Activated CD4-positive, alpha-beta memory T cell treated with anti-CD3 and anti-CD28 coated beads for 36 hours (primary cell): ENCODE measurements at places on chromosomes 3 and 15. TPM values are rescaled to one million over a fixed set of nuclear protein-coding genes. Genes with fewer than 3 reads are reported as not detected.
A peak's percentile ranks its signal among the peaks of the same experiment; 100 is the strongest.

GRCh38 chr15:91965501-91966193 lies 112.1 kb downstream of the SLCO3A1 start:
- H3K27ac ChIP-seq: no peak overlapping the region
- DNase-seq: no peak
- peaks cover 42% of the 10 kb centered on the region for H3K4me1 ChIP-seq
- H3K27me3 ChIP-seq: no peaks in the 10 kb centered on the region
- no peak overlapping the region for H3K4me3 ChIP-seq

Gene ZIC1
- total RNA-seq: not detected

DNA sequence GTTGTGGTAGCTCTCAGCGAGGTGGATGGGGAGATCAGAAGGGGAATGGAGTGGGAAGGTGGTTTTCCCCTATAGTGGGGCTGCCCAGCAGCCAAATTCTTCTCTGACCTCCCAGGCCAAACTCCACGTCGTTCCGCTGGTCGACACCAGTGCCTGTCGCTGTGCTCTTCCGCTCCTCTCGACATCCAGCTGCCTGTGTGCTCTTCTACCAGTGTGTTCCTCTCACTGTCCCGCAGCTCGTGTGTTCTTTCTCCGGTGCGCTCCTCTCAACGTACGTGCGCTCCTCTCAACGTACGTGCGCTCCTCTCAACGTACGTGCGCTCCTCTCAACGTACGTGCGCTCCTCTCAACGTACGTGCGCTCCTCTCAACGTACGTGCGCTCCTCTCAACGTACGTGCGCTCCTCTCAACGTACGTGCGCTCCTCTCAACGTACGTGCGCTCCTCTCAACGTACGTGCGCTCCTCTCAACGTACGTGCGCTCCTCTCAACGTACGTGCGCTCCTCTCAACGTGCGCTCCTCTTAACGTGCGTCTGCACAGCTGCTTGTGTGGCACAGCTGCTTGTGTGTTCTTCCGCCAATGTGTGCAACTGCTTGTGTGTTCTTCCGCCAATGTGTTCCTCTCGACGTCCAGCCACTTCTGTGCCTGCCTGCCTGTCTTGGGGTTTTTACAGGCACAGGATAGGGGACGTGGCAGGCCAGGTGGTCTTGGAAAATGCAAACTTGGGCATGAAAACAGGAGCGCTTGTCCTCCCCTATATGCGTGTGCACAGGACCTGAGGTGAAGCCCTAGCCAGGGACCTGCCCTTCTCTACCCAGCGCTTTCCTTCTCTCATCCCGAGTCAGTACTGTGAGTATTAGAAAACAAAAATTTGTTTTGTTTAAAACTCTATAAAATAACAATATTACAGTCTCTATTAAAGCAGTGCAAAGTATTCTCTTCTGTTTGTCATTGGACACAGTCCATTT lies 991.1 kb downstream of the GBE1 start:
- H3K36me3 ChIP-seq: no peaks in the 10 kb centered on the region
- no peaks in the 10 kb centered on the region for H3K4me1 ChIP-seq
- peak overlapping the region; percentile 46 for H3K4me3 ChIP-seq
- H3K27me3 ChIP-seq: no peaks in the 10 kb centered on the region
- DNase-seq: no peak

DNA sequence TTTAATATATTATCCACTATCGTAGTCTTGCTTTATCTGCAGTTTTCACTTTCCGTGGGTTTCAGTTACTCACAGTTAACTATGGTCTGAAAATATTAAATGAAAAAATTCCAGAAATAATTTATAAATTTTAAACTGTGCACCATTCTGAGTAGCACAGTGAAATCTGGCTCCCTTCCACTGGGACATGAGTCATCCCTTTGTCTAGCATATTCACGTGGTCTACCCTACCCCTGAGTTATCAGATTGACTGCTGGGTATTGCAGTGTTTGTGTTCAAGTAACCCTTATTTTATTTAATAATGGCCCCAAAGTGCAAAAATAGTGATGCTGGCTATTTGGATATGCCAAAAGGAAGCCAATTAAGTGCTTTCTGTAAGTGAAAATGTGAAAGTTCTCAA lies 539.5 kb upstream of the AGTR1 start:
- no peaks in the 10 kb centered on the region for H3K27me3 ChIP-seq
- H3K4me3 ChIP-seq: no peak overlapping the region
- no peaks in the 10 kb centered on the region for H3K36me3 ChIP-seq
- H3K27ac ChIP-seq: no peak overlapping the region
- H3K4me1 ChIP-seq: no peaks in the 10 kb centered on the region

DNA sequence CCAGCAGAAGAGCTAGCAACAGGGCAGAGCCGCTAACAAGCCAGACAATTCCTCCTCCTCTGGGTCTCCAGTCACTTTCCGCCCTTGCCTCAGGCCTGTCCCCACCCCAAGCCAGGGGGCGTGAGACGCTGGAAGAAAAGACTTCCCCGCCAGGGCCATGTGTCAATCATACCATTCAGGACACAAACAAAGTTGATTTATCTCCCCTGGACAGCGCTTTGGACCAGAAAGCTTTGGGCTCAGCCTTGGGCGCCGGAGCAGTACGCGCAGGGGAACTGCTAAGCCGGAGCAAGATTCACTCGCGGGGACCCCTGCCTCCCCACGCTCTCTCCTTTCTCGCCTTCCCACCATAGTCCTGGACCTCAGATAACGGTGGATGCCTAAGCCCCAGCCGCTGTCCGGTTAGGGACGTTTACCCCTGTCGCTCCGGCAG lies 479 bp downstream of the LRRC2 start:
- DNase-seq: no peak
- H3K27ac ChIP-seq: no peak overlapping the region
- H3K36me3 ChIP-seq: no peaks in the 10 kb centered on the region
- H3K4me1 ChIP-seq: peaks cover 10% of the 10 kb centered on the region

- H3K27ac ChIP-seq: no peak overlapping the region
- H3K36me3 ChIP-seq: no peaks in the 10 kb centered on the region
- no peak overlapping the region for H3K4me3 ChIP-seq
- H3K4me1 ChIP-seq: no peaks in the 10 kb centered on the region
Measured at GRCh38 chr3:106514431-106514830, 645.6 kb upstream of the CBLB start.

GRCh38 chr3:76352511-76353284 lies 567.3 kb upstream of the ZNF717 start:
- H3K36me3 ChIP-seq: no peaks in the 10 kb centered on the region
- H3K4me3 ChIP-seq: no peak overlapping the region
- DNase-seq: no peak
- H3K27me3 ChIP-seq: no peaks in the 10 kb centered on the region

DNA sequence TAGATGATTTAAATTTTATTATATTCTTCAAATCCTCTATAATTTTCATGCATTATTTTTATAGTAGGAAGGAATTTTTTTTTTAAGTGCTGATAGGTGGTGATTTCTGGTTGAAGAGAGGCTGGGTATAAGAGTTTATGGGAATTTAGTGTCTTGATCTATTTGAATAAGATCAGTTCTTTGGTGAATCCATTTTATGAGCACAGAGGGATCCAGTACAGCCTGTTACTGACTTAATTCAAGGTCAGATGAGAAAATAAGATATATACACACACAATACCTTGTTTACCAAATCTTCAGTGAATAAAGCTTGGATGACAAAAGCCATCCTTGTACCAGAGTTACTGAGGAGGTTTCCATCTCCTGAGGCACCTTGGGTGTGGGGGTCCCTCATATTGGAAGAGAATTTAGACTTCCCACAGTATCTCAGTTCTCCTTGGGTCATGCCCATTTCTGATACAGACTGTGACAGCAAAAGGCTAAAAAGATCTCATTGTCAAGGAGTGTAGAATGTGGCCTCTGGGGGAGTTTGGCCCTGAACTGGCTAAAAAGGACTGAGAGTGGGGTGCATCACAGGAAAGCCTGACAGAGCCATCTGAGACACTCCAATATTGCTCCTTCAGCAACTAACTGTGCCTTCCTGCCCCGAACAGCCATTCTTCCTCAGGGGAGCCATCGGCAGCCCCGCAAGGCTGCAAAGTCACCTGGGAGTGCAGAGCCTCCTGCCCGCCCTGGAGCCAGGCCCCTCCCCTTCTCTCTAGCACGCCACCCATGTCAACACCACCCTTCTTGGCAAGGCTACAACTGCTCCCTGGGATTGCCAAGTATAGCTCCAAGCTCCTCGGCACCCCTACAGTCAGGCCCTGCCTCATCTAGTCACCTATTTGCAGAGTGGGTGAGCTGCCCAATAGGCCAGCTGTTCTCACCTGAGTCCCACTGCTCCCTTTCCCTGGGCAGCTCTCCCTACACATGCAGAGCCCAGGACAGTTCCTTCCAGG lies 43.1 kb upstream of the HACD2 start:
- no peak overlapping the region for H3K4me3 ChIP-seq
- H3K4me1 ChIP-seq: no peaks in the 10 kb centered on the region

Gene MFN1
- 31.1 TPM for total RNA-seq

Gene B3GNT5
- total RNA-seq: 12.7 TPM

DNA sequence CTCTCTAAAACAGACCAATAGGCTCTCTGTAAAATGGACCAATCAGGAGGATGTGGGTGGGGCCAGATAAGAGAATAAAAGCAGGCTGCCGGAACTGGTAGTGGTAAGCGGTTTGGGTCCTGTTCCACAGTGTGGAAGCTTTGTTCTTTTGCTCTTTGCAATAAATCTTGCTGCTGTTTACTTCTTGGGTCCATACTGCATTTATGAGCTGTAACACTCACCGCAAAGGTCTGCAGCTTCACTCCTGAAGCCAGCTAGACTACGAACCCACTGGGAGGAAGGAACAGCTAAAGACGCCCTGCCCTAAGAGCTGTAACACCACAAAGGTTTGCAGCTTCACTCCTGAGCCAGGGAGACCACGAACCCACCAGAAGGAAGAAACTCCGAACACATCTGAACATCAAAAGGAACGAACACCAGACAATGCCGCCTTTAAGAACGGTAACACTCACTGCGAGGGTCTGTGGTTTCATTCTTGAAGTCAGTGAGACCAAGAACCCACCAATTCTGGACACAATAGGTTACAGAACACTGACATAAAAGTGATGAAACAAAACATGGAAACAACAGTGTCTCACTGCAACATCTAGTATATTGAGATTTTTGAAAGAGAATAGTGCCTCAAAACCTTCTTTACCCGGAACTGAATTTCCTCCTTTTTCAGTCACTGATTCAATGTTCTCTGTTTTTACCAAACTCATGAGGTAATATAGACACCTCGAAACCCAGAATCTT lies 28.8 kb upstream of the PLSCR2 start:
- peak; percentile 56 for DNase-seq
- H3K4me1 ChIP-seq: peaks cover 15% of the 10 kb centered on the region
- H3K27me3 ChIP-seq: peaks cover 1% of the 10 kb centered on the region
- no peak overlapping the region for H3K27ac ChIP-seq

Gene CEMIP
- 0.07 TPM for total RNA-seq

Gene RBPMS2
- total RNA-seq: not detected

GRCh38 chr3:171966533-171967136 lies 72.7 kb upstream of the FNDC3B start:
- no peak overlapping the region for H3K4me3 ChIP-seq
- H3K27me3 ChIP-seq: no peaks in the 10 kb centered on the region
- DNase-seq: no peak
- H3K36me3 ChIP-seq: no peaks in the 10 kb centered on the region

Gene C2CD4A
- total RNA-seq: 2.3 TPM

Gene QTRT2
- total RNA-seq: 30.7 TPM

DNA sequence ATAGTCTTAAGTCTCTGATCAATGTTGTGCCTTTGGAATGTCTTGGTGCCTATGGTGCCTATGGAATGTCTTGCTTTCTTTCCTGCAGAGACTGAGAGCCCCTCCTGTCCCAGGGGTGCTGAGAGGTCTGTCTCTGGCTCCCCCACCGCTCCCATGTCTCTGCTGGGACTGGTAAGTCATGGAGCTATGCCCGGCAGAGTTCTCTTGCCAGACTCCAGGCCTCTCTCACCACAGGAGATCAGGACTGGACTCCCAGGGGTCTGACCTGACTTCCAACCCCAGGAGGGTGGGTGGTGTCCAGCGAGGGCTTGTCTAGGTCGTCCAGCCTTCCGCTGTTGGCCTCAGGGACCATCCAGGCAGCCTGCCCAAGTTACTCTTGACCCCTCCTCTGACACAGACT lies 14.0 kb upstream of the CYP11A1 start:
- DNase-seq: peak; percentile 8
- H3K4me1 ChIP-seq: peaks cover 78% of the 10 kb centered on the region
- H3K4me3 ChIP-seq: no peak overlapping the region
- no peaks in the 10 kb centered on the region for H3K36me3 ChIP-seq
- H3K27ac ChIP-seq: peak overlapping the region; percentile 94
- no peaks in the 10 kb centered on the region for H3K27me3 ChIP-seq

Gene IL5RA
- total RNA-seq: 0.15 TPM

Gene NRROS
- 24.5 TPM for total RNA-seq

Gene FOXB1
- total RNA-seq: 1.5 TPM

DNA sequence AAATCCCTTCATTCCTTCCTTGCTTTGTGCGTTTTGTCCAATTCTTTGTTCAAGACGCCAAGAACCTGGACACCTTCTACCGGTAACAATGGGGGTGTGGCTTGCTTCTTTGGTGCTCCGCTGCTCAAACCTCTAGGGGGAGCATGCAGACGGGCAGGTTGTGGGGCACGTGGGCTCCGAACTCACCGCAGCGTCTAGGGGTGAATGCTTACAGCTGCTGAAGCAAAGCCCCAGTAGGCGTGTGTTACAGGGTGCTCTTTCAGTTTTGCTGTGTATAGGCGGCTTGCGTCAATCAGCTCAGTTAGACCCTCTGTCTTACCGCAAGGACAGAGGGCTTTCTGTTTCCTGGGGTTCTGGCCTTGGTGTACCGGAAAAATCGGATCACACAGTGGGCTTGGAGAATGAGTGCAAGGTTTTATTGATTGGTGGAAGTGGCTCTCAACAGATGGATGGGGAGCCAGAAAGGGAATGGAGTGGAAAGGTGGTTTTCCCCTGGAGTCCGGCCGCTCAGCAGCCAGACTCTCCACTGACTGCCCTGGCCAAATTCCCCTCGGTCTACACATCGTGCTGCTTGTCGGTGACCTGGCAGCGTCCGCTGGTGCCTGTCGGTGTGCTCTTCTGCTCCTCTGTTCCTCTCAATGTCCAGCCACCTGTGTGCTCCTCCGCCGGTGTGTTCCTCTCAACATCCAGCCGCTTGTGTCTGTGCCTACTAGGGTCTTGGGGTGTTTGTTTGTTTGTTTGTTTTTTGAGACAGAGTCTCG lies 1.2 kb upstream of the LRRC34 start:
- peak; percentile 89 for DNase-seq
- no peaks in the 10 kb centered on the region for H3K36me3 ChIP-seq
- peaks cover 19% of the 10 kb centered on the region for H3K4me1 ChIP-seq
- H3K27ac ChIP-seq: peak overlapping the region; percentile 43
- H3K4me3 ChIP-seq: peak overlapping the region; percentile 75
- peaks cover 3% of the 10 kb centered on the region for H3K27me3 ChIP-seq

Gene MYRIP
- not detected for total RNA-seq

DNA sequence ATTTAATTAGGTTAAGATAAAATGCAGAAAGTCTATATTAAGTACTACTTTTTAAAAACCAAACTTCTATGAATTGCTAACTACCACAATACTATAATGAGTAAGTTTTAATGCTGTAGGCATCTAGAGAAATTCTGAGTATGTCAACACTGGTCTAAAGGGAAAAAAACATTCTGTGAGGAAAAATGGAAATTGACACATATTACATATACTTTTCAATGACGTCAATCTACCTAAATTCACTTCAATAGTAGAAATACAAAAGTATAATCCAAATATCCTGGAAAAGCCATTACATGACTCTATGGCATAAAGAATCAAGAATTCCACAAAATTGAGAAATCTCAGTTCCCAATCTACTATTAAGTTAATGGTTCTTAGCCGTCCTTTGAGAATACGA lies 2.2 kb downstream of the SECISBP2L start:
- no peaks in the 10 kb centered on the region for H3K27me3 ChIP-seq
- DNase-seq: no peak
- H3K4me3 ChIP-seq: peak overlapping the region; percentile 1
- no peak overlapping the region for H3K27ac ChIP-seq

GRCh38 chr15:99105514-99106341 lies 848 bp downstream of the SYNM start:
- H3K4me1 ChIP-seq: peaks cover 11% of the 10 kb centered on the region
- H3K27me3 ChIP-seq: peaks cover 30% of the 10 kb centered on the region
- H3K4me3 ChIP-seq: peak overlapping the region; percentile 60
- no peaks in the 10 kb centered on the region for H3K36me3 ChIP-seq
